ENCODE measurements at places on chromosomes 7 and 10.

GRCh38 chr7:137798073-137798763, 48.6 kb downstream of the DGKI start:
- no peak for DNase-seq

GRCh38 chr10:109969760-109970346, 37.9 kb upstream of the ADD3 start:
- DNase-seq, result no peak

GRCh38 chr7:144842377-144842851, 6.6 kb upstream of the TPK1 start:
- DNase-seq, result peak; percentile 34

DNA sequence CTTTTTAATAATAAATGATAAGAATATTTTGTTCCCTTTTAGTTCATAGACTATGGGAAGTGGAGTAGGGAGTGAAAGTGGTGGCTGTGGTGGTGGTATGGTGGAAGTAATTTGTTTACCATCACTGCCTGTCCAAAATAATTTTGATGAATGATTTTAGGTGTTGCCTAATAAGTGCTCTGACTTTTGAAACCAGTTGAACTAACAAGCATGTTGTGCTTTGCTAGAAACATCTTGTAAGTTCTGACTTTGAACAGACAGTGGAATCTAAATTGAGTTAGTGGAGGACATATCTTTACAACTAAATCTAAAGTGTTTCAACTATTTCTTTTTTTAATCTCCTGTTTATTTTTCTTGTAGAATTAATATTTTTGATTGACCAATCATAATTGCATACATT, 49.7 kb downstream of the ZEB1 start:
- DNase-seq, result no peak

- no peak for DNase-seq
Measured at GRCh38 chr7:4549681-4550080, 132.4 kb upstream of the FOXK1 start.

GRCh38 chr7:117274951-117275350, 47.9 kb downstream of the WNT2 start:
- DNase-seq, result no peak

GRCh38 chr7:8765374-8765773, 332.0 kb downstream of the NXPH1 start:
- no peak for DNase-seq

DNA sequence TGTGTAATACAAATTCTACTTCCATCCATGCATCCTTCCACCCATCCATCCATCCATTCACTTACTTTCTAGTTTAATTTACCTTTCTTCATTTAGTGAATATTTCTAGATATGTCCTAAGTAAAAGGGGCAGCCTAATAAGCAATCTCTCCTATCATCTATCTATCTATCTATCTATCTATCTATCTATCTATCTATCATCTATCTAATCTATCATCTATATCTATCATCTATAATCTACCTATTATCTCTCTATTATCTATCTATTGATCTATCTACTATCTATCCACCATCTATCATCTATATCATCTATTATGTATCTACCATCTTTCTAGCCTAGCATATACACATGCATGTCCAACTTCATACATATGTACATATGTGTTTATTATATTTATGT, 104.2 kb downstream of the PTPN20 start:
- no peak for DNase-seq

- peak; percentile 86 for DNase-seq
Measured at GRCh38 chr10:97914837-97915211, 65.2 kb downstream of the GOLGA7B start.

DNA sequence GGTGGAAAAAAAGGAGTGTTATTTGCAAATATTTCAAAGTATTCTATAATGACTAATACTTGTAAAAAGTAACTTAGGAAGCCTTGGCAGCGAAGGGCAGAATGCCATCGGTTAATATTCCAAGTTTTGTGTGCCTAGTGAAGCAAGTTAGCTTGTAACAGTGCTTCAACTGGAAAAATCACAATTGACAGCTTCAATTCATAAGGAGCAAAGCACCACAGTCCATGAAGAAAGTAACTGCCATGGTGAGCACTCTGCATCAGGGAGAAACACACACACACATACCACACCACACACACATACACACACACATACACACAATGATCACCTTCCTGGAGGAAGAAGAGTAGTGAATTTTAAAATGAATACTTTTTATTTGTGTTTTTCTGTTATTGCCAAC, 298.3 kb downstream of the CNTNAP2 start:
- no peak for DNase-seq

GRCh38 chr10:104899779-104900178, 258.7 kb downstream of the SORCS3 start:
- no peak for DNase-seq

GRCh38 chr10:740936-741431, 51.5 kb upstream of the DIP2C start:
- no peak for DNase-seq

DNA sequence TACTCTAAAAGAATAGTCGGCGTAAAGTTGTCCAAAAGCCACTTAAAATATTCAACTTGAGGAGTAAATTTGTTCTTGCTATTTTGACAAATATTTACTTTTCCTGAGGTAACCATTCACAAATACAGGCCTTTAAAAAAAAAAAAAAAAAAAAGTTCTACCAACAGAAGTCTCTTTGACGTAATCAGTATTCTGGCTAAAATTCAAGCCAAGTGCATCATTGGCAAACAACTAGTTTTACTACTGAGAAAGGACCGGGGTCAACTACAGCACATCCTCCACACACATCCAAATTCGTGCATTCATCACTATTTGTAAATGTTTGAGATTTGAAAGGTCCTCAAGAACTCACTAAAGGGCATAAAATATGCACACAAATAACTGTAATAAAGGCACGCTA, 2.0 kb downstream of the OAT start:
- DNase-seq, result no peak

GRCh38 chr7:137935884-137936508, 65.9 kb downstream of the CREB3L2 start:
- DNase-seq, result peak; percentile 4

- DNase-seq, result no peak
Measured at GRCh38 chr10:31011017-31011664, 20.5 kb downstream of the ZNF438 start.

DNA sequence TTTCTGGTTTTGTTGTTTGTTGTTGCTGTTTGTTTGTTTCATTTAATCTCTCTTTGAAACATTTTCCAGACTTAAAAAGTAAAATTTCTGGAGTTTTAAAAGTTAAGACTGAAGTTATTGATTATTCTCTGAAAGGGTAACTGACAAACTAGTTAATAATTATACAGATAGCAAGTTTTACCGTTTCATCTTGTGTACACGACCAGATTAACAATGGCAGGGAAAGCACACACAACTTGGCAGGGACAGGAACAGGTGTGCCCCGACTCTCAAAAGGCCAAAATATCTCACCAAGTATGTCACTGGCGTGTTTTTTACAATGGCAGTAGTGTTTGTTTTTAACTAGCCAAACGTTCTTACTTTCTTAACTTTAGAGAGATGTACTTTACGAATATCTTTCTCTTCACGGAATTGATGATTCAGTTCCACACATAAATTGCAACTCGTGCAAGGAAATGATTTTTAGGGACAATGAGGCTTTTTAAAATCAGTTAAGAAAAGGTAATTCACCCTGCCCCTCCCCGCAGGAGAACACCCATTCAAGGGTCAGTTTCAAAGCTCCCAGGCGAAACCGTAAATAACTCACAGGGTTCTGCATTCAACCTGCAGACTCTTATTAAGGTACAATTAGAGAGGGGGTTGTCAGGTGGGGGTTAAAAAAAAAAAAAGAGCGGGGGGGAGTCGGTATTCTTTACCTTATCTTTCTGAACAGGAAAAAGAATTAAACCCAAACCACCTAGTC, 3.5 kb downstream of the CTBP2 start:
- no peak for DNase-seq

DNA sequence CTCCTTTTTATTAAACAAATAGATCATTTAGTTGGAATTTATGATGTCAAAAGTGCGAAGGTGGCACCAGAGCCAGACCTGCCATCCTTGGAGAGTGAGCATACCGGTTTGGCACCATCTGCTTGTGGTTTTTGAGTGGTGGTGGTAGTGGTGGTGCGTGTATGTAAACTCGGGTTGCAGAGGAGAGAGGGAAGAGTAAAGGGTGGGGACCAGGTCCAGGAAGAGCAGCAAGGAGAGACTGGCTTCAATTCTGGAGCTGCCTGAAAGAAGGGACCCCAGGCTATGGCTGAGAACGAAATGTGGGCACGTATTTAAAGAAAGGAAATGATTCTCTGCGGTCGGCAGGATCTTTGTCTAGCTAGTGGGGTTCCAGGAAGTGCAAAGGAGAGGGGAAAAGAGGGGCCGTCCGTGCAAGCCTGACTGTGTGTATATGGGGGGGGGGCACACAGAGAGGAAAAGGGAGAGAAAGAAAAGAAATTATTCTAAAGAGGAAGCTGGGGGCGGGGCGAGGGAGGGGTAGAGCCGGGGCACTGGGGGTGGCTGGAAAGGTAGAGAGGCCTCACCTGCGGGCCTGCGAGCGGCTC, 448 bp upstream of the GOLGA7B start:
- no peak for DNase-seq

DNA sequence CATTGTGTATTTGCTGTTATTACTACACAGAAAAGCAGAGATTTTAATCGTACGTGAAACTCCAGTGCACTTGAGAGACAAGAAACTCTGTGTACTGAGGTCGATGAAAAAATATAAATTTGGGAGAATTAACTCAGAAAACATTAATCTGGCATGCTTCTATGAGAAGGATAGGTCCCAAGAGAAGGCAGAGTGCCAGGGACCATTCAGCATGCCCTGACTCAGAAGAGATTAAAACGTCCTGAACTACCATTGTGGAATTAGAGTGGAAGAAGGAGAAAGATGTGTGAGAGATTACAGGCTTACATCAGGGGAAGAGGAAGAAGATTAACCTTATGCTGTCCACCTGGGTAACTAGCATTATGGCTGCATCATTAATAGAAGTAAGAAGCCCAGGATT, 72.4 kb downstream of the REEP3 start:
- DNase-seq, result no peak

GRCh38 chr10:3852147-3852904, 67.3 kb upstream of the KLF6 start:
- peak; percentile 51 for DNase-seq

DNA sequence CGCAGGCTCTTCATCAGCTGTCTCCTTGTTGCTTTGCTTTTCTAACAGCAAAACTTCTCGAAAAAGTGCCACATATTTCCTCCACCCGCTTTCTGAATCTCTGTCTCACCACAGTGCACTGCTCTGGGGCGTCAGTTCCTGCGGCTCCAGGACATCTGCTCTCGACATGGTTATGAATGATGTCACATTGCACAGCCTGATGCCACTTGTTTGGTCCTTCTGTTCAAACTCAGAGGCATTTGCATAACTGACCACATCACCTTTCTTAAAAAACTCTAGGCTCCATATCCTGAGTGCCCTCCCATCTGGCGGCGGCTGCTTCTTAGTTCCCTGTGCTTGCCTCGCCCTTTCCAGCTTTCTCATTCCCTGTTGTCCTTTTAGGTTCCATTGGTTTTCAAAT, 469.3 kb upstream of the COBL start:
- no peak for DNase-seq

DNA sequence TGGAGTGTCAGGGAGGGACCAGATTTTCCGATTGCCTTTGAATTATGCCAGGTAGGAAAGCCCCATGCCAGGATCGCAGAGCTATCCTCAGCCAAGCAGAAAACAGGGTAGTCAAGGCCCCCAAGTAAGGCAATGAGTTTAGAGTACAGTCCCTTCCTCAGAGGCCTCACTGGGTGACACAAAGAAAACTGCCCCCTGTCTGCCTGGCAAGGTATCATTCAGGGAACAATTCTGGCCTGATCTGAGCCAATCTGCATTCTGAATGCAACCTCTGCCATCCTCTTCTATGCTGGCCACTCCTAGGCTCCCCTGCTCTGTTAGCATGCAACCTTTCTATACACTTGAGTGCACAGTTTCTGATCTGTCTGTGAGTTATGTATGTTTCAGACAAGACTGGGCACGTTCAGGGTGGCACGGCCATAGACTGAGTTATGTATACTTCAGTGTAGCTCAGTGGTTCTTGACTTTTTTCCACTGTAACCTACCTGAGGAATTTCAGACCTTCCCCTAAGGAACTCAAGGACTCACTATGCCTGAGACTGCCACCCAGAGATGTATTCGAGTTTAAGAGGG, 336.8 kb downstream of the PLXNA4 start:
- DNase-seq, result no peak

- no peak for DNase-seq
Measured at GRCh38 chr10:3933733-3934132, 148.7 kb upstream of the KLF6 start.

GRCh38 chr10:10644008-10644646, 373.5 kb upstream of the CELF2 start:
- no peak for DNase-seq

DNA sequence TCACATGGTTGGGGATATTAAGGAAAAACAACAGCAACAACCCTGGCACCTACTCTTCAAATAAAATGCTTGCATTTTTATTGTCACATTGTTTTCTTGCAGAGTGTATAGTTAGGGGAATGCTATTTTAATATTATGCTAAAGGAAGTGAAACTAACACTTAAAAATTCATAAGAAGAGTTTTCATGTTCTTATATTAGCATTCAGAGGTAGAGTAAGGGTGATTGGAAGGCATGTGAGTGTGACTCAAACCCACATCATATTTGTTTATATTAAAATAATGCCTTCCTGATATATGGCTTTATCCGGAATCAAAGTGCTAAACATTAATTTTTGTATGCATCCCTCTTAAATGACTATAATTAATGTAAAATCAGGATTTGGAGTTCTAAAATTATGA, 59.8 kb upstream of the TES start:
- no peak for DNase-seq

- DNase-seq, result no peak
Measured at GRCh38 chr10:124598196-124598595, 136.6 kb downstream of the LHPP start.

DNA sequence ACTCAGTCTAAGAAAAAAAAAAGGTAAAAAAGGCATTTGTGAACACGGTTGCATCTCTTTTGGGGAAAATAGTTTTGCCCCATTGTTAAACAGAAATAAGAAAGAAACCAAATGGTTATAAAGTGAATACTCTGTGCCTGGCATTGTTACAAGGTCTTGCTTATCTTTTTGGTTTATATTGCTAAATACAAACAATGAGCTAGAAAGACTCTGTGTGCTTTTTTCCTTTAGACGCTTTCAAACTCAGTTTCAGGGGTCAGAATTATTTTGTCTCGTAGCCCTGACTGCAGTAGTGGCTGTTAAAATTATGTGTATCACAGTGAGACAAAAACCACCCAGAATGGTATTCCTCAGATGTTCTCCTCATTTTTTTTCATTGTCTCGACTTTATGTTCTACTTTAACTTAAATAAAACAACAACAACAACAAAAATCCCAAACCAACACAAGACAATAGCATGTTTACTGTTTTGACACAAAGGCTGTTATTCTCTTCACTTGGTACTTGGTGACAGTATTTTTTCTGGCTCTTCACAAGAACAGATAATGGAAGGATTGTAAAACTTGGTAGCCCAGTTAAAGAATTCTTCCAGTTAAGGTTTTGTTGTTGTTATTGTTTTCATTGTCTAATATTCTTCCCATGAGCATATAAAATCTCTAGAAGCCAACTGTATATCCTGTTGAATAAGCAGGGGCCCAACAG, 190.1 kb downstream of the PLXDC2 start:
- DNase-seq, result no peak

GRCh38 chr7:92044940-92045339, 89.3 kb downstream of the CYP51A1 start:
- no peak for DNase-seq

All from activated naive CD8-positive, alpha-beta T cell treated with anti-CD3 and anti-CD28 coated beads, Interleukin-2, amount 50 U/mL, for 24 hours (primary cell).